ENCODE measurements at places on chromosomes 5 and 9.

DNA sequence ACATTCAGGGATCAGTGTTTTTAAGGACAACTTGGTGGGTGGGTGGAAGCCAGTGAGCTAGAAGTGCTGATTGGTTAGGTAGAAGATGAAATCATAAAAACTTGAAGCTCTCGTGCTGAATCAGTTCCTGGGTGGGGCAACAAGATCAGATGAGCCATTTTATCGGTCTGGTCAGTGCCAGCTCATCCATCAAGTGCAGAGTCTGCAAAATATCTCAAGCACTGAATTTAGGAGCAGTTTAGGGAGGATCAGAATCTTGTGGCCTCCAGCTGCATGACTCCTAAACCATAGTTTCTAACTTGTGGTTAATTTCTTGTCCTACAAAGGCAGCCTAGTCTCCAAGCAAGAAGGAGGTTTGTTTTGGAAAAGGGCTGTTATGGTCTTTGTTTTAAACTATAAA lies 166.4 kb downstream of the FAM170A start:
- DNase-seq = no peak

DNA sequence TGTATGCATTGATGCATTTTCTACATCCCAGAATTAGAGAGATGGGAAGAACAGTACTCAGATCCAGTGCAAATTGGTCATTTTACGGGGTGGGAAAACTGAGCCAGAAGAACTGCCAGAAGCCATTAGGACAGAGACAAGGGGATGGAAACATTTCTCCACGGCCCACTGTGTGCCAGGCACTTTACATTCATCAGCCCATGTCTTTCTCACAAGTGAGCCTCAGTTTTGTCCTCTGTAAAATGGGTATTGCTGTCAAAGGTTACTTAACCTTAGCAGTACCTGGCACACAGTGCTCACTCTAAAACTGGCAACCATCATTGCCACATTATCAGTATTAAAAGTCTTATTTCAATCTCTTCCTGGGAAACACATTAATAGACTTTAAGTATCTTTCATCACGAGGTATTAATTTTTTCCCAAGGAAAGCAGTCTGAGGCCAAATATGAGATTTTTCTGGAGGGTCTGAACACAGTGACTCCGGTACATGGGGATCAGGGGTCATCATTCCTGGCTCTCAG lies 5.2 kb downstream of the DUSP1 start:
- DNase-seq = no peak

DNA sequence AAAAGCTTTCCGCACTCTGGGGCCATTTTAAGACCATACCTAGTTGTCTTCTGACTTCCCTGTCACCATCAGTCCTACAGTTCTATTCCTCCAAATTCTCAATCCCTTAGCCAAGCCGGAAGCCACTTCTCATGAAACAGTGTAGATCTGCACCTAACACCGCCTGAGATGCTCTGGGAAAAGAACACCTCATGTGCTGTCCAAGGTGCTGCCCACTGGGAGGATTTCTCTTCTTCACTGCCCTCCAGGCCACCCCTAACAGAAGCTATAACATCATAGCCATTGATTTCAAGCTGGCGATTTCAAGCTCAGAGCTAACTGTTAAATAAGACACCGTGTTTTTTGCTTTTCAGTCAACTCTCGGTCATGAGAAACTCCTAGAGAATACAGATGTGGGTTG lies 559.3 kb downstream of the CCDC171 start:
- DNase-seq = no peak

GRCh38 chr9:31032206-31032605 lies 1352.2 kb upstream of the ACO1 start:
- DNase-seq = no peak

- DNase-seq = no peak
These were observed 596.9 kb upstream of the CYLC2 start for GRCh38 chr9:102398205-102398604.

GRCh38 chr9:103681435-103681834 lies 412.7 kb upstream of the SMC2 start:
- no peak for DNase-seq

DNA sequence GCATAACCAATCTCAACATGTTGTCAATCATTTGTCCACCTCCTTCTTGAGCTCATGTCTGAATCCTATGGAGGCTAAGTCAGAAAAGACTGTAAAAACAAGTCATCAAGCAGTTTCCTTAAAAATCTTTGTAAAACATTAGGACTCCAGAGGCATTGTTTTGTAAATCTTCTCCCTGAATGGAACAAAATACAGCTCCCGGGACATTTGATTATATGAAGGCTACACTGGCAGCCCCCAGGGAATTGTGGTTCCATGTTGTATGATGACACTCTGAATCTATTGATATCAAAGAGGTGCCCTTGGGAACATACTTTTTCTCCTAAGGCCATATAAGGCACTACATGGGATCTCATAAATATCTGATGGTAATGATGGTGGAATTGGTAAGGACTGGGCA lies 83.2 kb upstream of the NUDT12 start:
- DNase-seq = no peak

GRCh38 chr9:84371737-84372136 lies 31.2 kb upstream of the SLC28A3 start:
- DNase-seq = peak; percentile 15

DNA sequence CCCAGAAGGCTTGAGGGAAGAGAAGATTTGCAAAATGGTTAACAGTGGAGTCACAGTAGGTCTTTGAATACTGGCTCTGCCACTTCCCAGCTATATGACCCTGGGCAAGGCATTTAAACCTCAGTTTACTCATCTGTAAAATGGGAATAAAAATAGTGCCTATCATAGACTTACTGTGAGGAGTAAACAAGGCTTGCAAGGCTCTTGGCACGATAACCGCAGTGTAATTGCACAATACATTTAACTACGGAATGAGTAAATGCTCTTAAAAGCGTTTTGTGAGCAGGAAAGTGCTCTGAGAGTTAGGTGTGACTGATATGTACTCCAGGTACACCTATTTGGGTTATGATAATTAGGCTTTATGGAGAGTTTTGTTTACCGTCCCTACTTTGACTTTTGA lies 8.4 kb downstream of the SLC36A3 start:
- no peak for DNase-seq

DNA sequence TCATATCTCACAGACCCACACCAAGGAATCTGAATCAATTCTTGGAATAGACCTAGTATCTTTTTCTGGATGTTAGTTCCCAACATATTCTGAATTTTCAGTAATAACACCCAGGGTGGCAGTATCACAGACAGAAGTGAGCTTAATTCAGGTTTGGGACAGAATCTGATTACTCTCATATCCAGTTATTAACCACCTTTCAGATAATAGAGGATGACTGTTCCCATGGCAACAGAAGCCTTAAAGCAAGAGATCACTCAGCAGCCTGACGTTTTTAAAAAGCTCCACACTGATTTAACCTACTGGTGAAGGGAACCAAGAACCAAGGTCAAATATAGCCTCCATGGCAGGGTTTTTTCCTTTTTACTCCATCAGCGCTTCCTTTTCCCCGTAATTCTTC lies 68.4 kb downstream of the ACTBL2 start:
- DNase-seq = no peak

- peak; percentile 11 for DNase-seq
These were observed 506.9 kb downstream of the TLE1 start for GRCh38 chr9:81182431-81182830.

DNA sequence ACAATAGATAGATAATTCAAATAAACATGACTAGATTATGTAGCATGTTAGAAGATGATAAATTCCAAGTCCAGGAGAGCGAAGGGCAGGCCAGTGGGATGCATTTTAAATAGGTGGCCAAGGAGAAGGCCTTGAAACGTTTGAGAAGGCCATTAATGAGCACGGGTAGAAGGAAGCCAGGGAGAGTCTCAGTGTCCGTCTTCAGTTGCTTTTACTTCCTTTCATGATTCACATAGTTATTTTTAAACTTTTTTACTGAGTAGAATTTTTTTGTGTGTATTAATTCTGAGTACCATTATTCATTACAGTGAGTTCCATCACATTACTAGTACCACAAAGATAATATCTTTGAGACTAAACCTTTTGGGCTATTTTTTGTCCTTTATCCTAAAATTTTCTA lies 259.2 kb downstream of the ARRDC3 start:
- DNase-seq = no peak

- no peak for DNase-seq
These were observed 72.5 kb upstream of the PANK3 start for GRCh38 chr5:168651648-168652047.

DNA sequence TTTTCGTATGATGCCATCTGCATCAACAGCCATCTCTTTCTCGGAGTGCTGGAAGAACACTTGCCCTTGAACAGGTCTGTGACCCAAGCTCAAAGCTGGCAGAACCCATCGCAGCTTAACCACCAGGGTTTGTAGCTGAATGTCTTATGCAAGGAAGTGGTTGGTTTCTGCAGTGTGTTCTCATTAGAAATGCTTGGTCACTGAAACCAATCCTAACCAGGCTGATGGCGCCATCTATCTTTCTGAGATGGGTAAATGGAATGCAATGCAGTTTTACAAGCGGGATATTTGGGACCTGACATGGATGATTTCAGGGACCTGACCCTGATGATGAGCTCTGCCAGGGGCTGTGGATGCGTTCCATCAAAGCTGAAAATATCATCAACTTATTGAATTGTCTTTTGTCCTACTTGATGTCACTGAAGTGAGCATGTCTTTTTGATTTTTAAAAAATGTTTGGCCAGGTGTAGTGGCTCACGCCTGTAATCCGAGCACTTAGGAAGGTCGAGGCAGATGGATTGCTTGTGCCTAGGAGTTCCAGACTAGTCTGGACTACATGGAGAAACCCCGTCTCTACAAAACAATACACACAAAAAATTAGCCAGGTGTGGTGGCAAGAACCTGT lies 28.7 kb downstream of the DMRT3 start:
- DNase-seq = no peak

GRCh38 chr5:148817606-148818005 lies 8.8 kb upstream of the ADRB2 start:
- DNase-seq = no peak

DNA sequence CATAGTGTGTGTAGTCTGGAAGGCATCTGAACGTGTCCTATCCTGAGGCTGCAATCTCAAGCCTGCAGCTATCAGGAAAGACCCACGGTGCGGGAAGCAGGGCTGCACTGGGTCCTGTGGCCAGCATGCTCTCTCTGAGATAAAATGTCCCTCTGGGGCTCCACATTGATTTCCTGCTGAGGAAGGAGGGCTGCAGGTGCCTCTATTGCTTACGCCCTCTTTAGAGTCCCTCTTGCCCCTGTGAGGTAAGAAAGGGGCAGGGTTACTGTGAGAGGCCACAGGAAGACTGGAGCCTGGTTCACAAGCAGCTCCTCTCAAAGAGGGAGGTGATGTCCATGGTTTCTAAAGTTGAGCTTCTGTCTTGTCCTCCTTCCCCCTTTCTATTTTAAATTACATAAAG lies 299.9 kb upstream of the RFX3 start:
- DNase-seq = no peak

GRCh38 chr5:88845081-88845697 lies 37.8 kb downstream of the MEF2C start:
- DNase-seq = no peak

DNA sequence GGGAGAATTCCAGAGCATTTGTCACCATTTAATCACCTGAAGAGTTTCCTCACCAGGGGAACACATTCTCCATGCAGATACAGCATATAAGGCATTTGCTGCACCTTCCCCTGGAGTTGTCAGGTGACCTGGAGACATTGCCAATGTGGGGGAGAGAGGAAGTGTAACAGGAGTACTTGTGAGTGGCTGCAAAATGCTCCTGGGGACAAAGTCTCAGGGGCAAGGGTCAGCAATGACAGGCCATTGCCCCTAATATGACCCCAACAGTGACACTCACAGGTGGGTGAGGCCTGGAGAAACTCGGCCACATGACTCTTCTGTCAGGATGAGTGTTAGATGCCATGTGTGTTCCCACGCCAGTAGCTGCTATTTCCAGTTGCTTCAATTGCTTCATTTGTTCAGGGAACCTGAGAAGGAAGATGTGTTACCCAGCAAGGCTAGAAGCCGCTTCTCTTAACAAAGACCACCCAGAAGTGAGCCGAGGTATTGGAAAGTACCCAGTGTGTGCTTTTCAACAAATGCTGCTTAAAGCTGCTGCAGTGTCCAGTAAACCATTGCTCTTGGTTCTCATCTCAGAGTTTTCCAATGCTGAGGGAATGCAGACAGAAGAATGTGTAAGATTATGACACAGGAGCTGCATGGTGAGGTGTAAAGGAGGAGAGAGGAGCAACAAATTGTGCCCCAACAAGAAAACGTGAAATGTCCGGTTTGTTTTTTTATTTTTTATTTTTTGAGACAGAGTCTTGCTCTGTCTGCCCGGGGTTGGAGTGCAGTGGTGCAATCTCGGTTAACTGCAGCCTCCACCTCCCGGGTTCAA lies 128.2 kb upstream of the SLC44A1 start:
- DNase-seq = no peak

DNA sequence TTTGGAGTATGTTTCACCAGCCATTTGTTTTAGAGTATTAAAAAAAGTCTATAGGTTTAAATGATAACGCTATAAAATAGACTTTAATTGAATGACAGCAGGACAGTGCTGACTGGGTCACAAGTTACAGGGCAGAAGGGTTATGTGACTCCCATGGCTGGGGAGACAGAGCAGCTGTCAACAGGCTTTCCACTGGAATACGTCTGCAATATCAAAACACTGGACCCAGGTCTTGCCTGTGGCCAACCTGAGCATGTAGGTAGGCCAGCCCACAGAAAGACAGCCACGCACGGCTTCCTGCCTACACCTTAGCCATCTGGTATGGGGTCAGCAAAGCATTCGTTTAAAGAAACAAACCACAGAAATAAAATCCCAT lies 80.7 kb downstream of the OTULIN start:
- DNase-seq = no peak

GRCh38 chr5:92177926-92178487 lies 794.9 kb upstream of the ARRDC3 start:
- DNase-seq = no peak

DNA sequence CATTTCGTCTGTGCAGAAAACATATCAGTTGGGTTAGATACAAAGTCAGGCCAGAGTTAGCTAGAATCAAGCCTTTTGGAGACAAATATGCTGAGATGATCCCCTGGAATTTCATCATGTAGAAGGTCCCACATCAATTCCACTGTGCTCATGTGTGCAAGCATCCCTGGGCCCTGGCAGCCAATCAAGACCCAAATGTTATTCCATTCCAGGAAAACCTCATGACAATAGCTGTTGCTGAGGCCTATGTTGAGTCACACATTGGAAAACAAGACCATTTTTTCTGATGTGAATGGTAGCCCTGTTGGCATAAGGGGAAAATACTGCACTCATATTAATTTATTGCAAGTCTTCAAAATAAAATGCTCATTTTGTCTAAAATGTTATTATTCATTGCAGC lies 11.5 kb downstream of the SPOCK1 start:
- no peak for DNase-seq

- DNase-seq = no peak
These were observed 1186.6 kb upstream of the SEMA6A start for GRCh38 chr5:117761186-117761585.

GRCh38 chr9:118643118-118643517 lies 726.1 kb downstream of the BRINP1 start:
- DNase-seq = no peak

GRCh38 chr5:149938791-149939358 lies 5.7 kb downstream of the PDE6A start:
- DNase-seq = no peak

Data from brain pericyte (primary cell).